ENCODE measurements at places on chromosomes 1 and 21.

GRCh38 chr1:3954170-3955169, 54.4 kb upstream of the C1orf174 start:
- H3K27ac ChIP-seq: no peak overlapping the region
- DNase-seq: no peak
- H3K4me3 ChIP-seq: no peak overlapping the region
- no peaks in the 10 kb centered on the region for H3K4me1 ChIP-seq
- H3K36me3 ChIP-seq: no peaks in the 10 kb centered on the region

DNA sequence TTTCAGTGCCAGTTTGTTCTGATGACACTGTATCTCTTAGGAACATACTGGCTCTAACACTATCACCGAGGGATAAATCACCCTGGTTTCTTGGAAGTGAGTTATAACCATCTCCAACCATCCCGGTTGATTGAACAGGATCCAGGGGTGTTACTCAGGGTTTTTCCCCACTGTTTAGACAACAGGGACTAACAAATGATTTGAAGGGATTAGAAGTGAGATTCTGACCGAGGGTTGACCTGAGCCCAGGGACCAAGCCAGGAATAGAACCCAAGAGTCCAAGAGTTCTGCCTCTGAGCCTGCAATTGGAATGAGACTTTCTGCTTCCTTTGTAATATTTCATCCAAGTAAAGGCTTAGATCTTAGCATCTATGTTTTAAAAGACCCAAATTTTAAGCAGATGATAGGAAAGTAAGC, 154.0 kb downstream of the DHRS3 start:
- DNase-seq: no peak
- H3K27me3 ChIP-seq: no peaks in the 10 kb centered on the region
- H3K27ac ChIP-seq: no peak overlapping the region
- no peak overlapping the region for H3K4me3 ChIP-seq
- no peaks in the 10 kb centered on the region for H3K36me3 ChIP-seq
- H3K4me1 ChIP-seq: no peaks in the 10 kb centered on the region

GRCh38 chr1:8765198-8765597, 52.2 kb downstream of the RERE start:
- H3K4me1 ChIP-seq: peaks cover 3% of the 10 kb centered on the region
- H3K36me3 ChIP-seq: no peaks in the 10 kb centered on the region
- no peak for DNase-seq
- no peak overlapping the region for H3K4me3 ChIP-seq
- no peaks in the 10 kb centered on the region for H3K27me3 ChIP-seq
- no peak overlapping the region for H3K27ac ChIP-seq

GRCh38 chr1:3522564-3523265, 68.2 kb downstream of the ARHGEF16 start:
- no peaks in the 10 kb centered on the region for H3K4me1 ChIP-seq

DNA sequence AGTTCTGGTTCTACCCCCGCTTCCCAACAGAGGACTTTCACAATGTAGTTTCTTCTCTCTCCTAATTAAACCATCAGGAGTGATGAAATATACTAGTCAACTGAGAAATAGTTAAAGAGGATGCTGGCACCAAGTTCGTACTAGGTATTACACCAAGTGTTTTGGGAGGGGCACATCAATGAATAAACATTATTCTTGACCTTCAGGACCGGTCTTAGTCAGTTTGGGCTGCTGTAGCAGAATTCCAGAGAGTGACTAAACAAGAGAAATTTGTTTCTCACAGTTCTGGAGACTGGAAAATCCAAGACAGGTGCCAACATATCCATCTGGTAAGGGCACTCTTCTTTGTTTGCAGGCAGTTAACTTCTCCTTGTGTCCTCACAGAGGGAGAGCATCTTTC, 103.8 kb downstream of the SPATA17 start:
- no peak overlapping the region for H3K27ac ChIP-seq
- H3K36me3 ChIP-seq: no peaks in the 10 kb centered on the region
- H3K4me3 ChIP-seq: no peak overlapping the region
- no peaks in the 10 kb centered on the region for H3K27me3 ChIP-seq
- no peak for DNase-seq

Data from H1 (cell line).